ENCODE measurements at places on chromosomes 3 and 15. TPM values are rescaled to one million over a fixed set of nuclear protein-coding genes. Genes with fewer than 3 reads are reported as not detected.

- no peak for DNase-seq
These were observed 15.0 kb downstream of the TCF12 start for GRCh38 chr15:56933410-56933809.

DNA sequence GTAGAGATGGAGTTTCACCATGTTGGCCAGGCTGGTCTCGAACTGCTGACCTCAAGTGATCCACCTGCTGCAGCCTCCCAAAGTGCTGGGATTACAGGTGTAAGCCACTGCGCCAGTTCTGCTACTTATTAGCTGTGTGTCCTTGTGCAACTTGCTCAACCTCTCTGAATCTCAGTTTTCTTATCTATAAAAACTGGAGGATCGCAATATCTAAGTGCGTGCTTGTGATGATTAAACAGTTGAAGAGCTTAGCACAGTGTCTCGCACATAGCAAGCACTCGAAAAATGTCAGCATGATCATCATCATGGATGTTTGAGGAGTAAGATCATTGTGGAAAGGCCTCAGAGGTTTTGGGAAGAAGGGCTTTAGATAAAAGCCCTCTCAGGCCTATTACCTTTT, 10.8 kb downstream of the CLCN2 start:
- DNase-seq, result no peak

LRRC3B gene
- 0.38 TPM for total RNA-seq

- no peak for DNase-seq
These were observed 777.1 kb upstream of the GOLIM4 start for GRCh38 chr3:168872826-168873225.

- no peak for DNase-seq
These were observed 5.8 kb downstream of the MYO9A start for GRCh38 chr15:72112116-72112515.

DNA sequence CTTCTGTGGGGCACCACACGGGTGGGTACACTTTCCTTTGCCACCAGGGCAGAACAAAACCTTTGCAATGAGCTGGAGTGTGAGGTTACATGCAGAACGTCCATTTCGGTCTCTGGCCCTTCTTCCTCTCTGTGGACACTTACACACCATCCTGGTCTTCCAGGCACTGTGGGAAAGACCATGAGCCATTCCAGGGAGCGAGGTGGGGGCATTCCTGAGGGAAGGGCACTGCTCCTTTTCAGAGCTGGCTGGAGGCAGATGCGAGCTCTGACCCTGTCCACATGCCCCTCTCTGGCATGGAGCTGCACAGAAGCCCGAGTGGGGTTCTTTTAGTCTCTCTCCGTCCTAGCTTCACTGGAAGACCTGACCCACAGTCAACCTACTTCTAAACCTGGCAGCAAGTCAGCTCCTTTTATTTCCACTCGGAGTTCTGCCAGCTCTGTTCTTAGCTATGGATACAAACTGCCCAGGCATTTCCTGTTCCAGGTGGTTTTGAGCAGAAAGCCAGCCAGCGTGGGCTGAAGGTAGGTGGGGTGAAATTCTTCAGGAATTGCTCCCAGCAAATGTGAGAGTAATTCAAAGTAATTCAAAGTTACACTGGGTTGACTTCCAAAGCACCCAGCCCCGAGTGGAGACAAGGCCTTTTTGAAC, 281.4 kb downstream of the ADAMTS17 start:
- no peak for DNase-seq
